Anterior cingulate cortex (tissue), 58 donors: ENCODE measurements at places on chromosomes 11 and 22.
A peak's percentile ranks its signal among the peaks of the same experiment; 100 is the strongest.

DNA sequence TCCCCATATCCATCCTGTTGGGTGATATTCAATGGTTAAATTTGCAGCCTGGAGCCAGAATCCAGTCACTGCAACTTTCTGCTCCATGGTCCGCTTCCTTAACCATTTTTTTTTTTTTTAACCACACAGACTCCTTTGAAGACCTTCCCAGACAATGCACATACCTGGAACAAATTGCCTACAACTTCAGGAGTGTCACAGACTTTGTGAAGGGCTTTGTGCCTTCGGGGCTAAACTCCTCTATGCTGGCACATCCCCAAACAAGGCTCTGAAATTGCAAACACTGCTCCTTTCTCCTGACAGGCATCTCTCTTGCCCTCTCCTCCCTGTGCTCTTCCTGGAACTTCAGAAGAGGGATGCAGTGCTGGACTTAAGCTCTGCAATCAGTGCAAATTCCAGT, 40.6 kb downstream of the TENM4 start:
- DNase-seq = no peak

- DNase-seq = no peak
Observed at GRCh38 chr11:123186286-123186685, 8.8 kb downstream of the CLMP start.

DNA sequence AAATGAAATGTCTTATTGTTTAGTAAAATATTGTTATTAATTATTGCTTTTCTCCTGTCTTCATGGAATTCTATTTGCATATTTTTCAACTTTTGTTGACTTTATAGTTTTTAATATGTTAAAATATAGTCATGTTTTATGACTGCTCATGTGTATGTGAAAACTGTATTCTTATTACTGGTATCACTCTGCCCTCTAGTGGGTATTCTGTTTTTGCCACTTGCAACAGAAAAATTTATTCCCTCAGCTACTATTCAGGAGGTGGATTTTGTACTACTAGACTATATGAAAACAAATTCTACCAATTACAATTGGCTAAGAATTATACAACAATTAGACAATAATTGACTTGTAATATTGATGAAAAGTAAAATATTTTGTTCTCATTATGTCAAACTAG, 45.0 kb downstream of the OR4C6 start:
- no peak for DNase-seq

DNA sequence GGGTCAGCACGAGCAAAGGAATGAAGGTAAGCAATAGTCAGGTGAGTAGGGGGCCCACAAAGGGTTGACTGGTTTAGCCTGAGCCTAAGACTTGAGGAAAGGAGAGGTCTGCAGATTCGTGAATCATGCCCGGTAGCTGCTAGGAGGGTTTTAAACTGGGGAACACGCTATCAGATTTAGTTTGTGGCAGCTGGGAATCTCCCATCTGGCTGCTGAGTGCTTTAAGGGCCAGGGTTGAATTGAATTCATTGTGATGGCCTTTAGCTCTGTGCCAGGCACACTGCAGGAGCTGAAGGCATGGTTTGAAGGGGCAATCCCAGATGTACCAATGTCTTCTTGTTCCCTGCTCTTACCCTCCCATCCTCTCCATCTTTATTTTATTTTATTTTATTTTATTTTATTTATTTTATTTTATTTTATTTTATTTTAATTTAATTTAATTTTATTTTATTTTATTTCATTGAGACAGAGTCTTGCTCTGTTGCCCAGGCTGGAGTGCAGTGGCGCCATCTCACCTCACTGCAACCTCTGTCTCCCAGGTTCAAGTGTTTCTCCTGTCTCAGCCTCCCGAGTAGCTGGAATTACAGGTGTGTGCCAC, 1.9 kb upstream of the NECTIN1 start:
- peak; percentile 25 for DNase-seq

DNA sequence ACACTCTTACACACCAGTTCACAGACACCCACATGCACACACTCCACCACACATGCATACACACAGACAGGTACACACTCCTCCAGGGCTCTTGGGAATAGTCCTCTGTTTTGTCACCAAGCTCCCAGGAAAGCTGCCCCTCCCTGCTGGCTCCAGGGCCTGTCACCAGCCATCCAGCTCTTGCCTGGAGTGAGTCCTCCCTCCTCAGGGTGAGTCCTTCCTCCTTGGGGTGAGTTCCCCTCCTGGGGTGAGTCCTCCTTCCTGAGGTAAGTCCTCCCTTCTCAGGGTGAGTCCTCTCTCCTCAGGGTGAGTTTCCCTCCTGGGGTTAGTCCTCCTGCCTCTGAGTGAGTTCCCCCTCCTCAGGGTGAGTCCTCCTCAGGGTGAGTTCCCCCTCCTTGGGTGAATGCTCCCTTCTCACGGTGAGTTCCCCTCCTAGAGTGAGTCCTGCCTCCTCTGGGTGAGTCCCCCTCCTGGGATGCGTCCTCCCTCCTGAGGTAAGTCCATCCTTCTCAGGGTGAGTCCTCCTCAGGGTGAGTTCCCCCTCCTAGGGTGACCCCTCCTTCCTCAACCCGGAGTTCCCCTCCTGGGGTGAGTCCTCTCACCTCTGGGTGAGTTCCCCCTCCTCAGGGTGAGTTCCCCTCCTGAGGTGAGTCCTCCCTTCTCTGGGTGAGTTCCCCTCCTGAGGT, 100.6 kb upstream of the FGF3 start:
- DNase-seq = no peak

- no peak for DNase-seq
Observed at GRCh38 chr11:108947654-108948570, 283.0 kb downstream of the DDX10 start.

GRCh38 chr11:69057236-69057635, 8.5 kb downstream of the TPCN2 start:
- no peak for DNase-seq

- no peak for DNase-seq
Observed at GRCh38 chr22:41621911-41622179, 750 bp downstream of the XRCC6 start.

DNA sequence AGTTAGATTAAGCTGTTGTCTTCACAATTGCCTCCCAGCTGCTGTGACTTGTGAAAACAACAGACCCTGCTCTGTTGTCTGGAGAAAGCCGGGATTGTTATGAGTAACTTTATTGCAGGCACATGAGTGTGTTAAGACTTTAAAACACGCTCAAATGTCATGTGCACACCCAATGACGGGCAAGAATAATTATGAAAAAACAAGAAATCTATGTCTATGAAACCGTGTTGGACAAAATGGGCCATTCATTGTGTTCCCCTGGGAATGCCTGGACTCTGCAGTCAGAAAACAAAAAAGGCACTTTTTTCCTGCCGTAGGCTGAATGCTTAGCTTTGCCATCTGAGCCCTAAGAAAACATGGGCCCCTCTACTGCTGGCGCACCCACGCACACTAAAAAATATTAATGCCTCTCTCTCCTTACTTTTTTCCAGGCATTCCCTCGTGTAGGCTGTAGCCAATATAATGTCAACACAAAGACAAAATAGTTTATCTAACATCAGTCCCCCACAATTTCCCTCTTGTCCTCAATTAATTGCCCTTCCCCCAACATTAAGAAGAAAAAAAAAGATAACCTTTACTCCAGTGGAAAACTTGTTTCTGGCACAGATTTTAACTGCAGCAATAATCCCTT, 207.9 kb downstream of the SOX6 start:
- no peak for DNase-seq

DNA sequence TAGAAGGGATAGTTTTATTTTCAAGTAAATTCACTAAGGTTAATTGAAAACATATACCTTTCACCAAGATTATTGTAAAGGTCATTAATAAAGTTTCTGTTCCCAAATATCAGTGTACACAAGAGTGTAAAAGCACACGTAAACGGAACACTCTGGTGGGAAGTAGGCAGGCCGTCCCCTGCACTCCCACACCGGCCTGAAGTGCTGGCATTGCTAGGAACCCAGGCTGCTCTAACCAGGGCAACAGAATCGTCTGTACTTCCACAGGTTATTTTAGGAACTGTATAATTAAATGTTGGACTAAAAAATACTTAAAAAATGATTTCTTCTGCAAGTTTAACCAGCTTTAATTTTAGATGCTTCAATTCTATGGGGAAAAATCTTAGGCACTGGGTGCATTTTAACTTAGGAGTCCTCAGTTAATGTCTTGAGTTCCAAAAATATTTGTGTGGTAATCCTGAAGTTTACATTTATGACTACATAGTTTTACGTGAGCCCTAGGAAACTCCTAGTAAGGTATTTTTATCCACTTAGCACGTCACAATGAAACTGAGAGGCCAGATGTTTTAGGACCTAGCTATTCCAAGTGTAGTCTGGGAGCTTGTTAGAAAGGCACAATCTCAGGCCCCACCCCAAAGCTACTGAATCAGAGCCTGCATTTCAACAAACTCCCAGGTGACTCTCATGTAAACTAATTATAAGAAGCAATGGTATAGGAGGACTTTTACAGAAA, 31.2 kb downstream of the KMT5B start:
- no peak for DNase-seq

DNA sequence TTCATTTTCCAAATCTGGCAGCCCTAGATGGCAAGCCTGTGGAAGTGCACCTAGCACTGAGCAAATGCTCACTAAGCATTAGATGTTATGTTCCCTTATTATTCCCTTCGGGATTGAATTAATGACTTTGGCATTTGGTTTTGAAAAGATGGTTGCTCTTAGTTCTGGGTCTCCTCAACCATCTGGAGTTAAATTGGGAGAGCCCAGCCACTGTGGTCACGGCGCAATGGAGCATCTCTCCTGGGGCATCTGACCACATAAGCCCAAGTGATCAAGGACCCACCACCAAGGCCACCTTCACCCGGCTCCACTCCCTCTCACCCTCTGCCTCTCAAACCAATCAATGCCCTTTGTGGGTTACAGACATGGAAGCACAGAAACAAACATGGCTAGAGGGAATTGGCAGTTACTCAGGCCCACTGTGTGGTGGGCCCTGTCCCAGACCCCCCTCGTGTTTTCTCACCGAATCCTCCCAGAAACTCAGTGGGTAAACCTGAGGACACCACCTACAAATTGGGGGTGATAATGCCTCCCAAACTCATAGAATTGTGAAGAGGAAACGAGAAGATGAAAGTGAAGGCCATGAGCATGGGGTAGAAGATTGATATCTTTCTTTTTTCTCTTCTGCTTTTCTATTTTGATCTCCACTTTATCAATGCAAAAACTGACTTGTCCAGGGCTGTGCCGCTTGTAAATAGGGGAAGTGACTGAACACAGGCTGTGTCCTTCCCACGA, 52.2 kb downstream of the IRAG1 start:
- no peak for DNase-seq

- DNase-seq = peak; percentile 22
Observed at GRCh38 chr11:11416502-11416901, 63.5 kb upstream of the CSNK2A3 start.

DNA sequence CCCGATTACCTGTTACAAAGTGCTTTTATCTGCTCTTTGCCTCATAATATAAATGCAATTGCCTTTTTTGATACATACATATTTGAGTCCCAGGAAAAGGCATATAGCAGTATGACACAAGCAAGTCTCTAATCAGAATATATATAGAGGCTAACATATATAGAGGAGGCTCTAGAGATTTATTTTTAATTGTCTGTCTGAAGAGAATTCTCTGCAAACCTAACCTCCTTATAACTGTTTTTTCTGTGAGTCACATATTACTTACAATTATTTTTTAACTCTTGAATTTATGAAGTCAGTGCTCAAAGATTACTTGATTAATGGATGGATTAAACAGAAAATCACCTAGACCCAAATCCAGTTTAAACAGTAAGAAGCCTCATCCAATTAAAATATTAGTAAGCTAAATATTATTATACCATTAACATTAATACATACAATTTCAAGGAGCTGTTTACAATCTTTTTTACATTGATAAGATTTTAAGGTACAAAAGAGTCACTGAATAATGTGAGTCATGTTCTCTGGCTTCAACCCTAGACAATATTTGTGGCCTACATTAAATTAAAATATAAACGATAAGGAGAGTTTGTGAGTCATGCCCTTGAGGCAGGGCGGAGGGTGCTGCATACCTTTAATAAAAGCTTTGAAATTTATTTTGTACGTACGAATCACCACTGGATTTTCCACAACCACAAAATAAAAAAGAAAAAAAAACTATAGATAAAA, 19.2 kb upstream of the MMP13 start:
- no peak for DNase-seq

DNA sequence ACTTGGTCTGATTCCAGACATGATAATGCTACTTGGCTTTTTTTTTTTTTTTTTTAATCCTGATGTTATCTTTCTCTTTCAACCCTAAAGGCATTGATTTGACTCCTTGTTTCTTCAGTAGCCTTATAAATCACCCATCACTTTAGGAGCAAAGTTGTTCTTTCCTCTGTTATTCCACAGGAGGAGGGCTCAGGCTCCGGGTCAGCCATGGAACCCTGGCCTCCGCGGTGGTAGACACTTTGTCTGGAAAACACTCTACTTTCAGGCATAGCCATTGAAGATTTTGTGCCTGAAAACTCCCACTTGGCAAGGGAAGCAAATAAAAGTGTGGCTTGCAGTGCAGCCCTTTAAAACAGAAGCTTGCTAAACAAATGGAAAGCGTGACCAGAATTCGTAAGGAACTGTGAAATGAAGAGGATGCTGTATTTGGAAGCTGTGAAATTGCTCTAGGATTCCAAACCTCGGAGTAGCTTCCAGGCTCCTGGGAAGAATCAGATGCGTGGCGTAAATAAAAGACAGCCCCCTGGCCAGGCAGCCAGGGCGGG, 44.9 kb downstream of the ARHGAP8 start:
- no peak for DNase-seq

DNA sequence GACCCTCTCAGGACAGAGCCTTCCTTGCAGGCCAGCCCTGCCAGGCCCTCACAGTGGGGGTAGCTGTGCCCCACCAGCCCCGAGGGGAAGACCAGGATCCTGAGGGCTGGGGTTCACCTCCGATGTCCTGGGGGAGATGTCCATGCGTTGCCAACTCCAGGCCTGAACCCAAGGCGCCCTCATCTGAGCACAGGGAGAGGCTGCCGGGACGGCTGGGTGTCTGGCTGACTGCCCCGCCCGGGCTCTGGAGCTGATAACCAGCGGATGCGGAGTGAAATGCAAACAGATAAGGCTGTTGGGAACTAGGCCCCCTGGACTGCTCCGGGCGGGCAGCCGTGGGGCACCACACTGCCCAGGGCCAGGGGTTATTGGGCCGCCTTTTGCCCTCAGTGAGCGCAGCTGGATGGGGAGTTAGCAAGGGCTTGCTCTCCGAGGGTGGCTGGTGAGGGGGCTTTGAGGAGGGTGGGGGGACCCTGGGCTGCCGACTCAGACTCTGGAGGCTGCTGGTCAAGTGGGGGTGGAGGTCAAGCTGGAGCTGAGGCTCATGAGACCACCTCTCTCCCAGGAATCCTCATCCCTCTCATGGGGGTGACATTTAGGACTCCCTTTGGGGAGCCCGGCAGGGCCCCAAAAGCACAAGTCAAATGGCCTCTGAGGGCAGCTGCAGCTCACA, 5.6 kb upstream of the MUC6 start:
- no peak for DNase-seq

DNA sequence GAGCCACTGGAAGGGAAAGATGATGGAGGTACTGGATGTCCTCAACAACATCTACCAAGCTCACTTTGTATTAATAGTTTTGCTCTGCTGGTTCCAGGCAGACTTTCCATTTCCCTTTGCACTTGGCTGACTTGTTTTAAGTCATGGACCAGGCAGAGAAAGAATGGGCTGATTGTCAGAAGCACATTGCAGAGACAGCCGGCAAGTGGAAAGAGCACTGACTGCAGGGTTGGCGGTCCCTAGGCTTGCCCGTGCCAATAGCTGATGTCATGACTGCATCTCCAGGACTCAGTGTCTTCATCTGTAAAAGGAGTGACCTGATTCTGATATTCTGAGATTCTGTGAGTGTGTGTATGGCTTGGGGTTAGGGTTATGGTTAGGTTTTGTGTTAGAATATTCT, 20.9 kb upstream of the NNMT start:
- no peak for DNase-seq
